ENCODE measurements at places on chromosomes 2 and 18.

- DNase-seq = no peak
Observed at GRCh38 chr18:58596265-58596681, 32.6 kb downstream of the ALPK2 start.

DNA sequence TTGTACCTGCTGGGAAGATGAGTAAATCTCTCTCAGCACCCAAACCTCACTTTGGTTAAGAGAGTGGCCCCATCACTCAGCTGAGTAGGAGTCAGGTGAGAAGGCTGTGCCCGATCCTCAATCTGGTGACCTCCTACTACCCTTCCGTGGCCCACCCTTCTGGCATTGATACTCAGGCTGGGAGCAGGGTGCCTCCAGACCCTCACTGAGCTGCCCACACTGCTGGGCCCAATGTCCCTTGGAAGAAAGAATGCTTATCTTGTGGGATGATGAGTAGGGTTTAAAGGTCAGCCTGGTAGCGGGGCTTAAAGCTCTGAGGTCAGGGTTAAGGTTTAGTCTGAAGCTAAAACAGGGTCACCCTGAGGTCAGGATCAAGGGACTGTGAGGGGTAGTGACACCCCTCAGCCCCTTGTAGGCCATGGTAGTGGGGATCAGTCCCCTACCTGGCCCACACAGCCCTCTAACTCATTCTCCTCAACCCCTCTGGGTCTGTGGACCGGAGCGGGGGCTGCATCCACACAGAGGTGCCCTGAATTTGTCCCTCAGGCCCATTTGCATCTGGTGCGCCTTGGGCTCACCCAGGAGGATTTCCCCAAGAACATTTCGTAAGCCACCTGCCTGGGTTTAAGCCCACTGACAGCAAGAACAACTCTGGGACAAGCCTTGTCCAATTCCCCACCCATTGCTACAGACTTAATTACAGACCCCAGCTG lies 123.8 kb downstream of the CYP26B1 start:
- no peak for DNase-seq

- DNase-seq = no peak
Observed at GRCh38 chr2:1681017-1681318, 63.3 kb downstream of the PXDN start.

DNA sequence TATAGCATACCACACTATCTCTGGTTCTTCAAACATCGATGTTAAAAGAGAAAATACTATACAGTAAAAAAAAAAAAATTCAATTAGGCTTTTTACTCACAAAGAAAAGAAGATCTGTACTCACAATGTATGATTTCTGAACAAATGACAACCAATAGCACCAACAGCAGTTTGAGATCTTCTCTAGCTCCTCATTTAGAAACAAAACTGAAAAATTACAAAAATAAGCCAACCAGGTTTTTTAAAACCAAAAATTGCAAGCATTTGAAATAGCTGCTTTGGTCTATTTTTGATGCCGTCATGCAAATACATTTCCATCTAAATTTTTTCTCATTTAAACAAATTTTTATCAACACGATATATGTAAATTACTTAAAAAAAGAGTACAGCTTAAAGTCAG lies 34.3 kb upstream of the RALBP1 start:
- DNase-seq = no peak

GRCh38 chr2:8693157-8693821 lies 11.4 kb downstream of the ID2 start:
- DNase-seq = no peak

- no peak for DNase-seq
Observed at GRCh38 chr2:142435847-142436246, 305.0 kb upstream of the LRP1B start.

- no peak for DNase-seq
Observed at GRCh38 chr2:43472527-43473194, 123.2 kb downstream of the THADA start.

DNA sequence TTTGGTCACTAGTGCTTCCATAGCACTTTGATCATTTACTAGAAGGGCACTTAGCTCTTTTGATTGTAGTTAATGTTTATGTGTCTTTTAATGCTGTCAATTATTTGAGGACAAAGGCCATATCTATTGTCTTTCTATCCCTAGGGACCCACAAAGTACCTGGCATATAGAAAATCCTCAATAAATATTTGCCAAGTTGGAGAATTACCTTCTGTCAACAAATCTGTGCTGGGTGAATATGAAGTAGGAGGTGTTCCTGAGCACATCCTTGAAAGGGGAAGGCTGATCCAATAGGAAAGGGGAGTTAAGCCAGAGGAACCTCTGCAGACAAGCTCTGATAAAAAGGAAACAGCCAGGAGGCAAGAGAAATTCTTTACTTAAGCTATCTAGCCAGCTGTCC lies 8.2 kb downstream of the DPP4 start:
- DNase-seq = no peak

GRCh38 chr2:183162362-183162761 lies 38.1 kb downstream of the NUP35 start:
- DNase-seq = peak; percentile 30

- DNase-seq = no peak
Observed at GRCh38 chr2:77808599-77808998, 286.4 kb upstream of the LRRTM4 start.

- no peak for DNase-seq
Observed at GRCh38 chr2:109676346-109676902, 62.3 kb downstream of the SOWAHC start.

- no peak for DNase-seq
Observed at GRCh38 chr2:229920011-229920641, 1.7 kb downstream of the TRIP12 start.

- no peak for DNase-seq
Observed at GRCh38 chr2:64112016-64112415, 32.2 kb downstream of the PELI1 start.

DNA sequence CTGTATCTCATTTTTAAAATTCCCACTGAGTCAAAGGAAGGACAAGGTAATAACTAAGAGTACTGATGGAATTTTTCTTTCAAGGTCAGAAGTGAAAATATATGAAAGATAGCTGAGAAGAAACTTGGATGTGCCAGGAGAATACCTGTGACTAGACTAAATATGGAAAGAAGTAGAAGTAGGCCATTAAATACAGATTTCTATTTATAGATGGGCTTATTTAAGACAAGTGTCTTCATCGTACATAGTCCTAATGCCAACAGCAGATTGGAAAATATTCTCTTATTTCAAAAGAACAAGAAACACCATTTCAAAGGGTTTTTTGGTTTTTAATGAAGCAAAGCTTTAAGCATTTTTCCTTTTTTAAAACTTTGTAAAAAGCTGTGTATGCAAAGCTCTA lies 22.0 kb downstream of the UGP2 start:
- no peak for DNase-seq

- DNase-seq = no peak
Observed at GRCh38 chr18:48693625-48694262, 154.9 kb downstream of the CTIF start.

DNA sequence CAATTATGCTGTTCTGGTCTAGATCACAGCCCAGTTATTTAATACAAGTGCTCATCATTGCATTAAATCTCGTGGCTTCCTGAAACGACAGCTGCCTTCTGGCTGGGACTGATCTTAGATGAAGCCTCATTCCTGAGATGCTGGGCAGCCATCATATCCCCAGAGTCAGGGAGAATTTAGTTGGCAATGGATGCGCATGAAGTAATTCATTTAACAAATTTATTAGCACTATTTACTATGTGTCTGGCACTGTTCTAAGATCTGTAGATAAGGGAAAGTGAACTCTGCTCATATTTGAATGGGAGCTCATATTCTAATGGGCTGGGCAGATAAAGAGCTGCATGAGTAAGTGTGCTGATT lies 244.7 kb downstream of the KCNS3 start:
- no peak for DNase-seq

GRCh38 chr2:139805441-139805840 lies 1025.3 kb upstream of the NXPH2 start:
- DNase-seq = no peak

DNA sequence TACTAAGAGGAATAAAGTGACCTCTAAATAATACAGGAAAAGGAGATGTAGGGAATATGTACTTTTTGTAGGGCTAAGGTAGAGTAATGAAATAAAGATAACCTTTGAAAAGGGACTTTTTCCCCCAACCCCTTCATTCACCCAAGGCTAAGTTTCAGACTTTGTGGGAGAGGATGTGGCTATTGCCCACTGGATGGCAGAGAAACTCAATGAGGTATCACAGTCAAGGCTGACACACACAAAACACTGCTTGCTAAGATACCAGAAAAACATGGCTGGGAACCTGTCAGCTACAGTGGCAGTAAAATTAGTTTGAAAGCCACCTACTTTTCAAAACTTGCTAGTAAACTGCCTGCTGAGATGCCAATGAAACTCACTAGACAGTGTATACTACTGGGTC lies 158.8 kb upstream of the WDSUB1 start:
- DNase-seq = no peak

DNA sequence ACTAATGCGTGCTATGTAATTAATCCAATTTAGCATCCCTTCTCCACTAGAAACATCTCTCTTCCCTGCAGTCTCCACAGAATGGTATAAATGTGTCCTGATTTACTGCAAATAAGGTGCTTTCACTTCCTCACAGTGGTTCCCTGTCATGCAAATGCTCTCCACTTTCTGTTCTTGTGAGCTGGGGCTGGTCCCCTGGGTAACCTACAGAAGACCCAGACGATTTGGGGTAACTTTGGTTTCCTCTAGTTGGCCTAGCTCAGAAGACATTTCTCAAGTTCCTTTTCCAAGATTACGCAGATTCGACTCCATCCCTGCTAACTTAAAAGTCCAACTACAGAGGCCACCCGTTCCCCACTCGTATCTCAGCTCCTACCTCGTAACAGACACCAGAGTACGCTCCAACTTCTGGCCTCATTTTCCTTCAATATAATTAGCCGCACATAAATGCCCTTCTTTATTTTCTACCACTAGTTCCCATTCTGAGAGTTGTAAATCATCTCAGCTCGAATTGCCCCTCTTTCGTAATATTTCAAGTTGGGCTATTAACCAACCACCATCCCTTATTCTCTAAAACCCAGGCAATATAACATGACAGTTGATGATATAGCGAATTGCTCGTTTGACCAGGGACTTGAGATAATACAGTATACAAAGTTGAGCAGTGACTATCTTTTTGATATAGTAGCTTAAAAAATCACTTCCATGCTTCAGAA lies 28.8 kb upstream of the NEDD4L start:
- no peak for DNase-seq

DNA sequence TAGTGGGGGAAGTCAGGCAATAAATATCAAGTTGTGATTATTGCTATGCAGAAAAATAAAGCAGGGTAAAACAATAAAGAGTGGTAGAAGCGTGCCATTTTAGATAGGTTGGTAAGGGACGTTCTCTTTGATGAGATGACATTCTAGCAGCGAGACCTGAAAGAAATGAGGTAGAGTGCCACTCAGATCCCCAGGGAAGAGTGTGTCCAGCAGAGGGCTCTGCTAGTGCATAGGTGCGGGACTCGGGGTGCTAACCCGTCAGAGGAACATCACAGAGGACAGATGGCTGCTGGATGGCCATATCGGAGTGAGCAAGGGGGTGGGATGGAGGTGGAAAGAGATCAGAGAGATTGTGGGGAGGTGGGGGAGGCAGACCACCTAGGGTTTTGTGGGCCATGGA lies 16.3 kb upstream of the GTF2A1L start:
- DNase-seq = no peak

- DNase-seq = no peak
Observed at GRCh38 chr18:13370995-13371625, 152.6 kb downstream of the LDLRAD4 start.

GRCh38 chr2:144201126-144201525 lies 318.8 kb downstream of the ZEB2 start:
- DNase-seq = no peak

GRCh38 chr2:239502430-239503186 lies 101.8 kb upstream of the HDAC4 start:
- no peak for DNase-seq

DNA sequence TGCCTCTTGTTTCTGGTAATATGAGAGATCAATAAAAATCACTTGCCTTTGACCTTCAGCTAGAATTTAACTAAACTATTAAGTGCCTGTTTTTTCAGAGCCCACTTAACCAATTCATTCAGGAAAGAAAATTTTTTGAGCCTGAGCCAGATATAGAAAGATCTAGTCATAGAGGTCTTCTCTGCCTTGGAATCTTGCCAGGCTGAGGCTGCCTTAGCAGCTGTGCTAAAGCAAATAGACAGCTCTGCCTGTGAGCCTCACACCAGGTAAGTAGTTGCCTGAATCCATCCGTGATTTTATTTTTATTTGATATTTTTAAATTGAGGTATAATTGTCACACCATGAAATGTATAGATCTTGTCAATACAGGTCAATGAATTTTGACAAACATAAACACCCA lies 27.4 kb downstream of the EVX2 start:
- DNase-seq = no peak

DNA sequence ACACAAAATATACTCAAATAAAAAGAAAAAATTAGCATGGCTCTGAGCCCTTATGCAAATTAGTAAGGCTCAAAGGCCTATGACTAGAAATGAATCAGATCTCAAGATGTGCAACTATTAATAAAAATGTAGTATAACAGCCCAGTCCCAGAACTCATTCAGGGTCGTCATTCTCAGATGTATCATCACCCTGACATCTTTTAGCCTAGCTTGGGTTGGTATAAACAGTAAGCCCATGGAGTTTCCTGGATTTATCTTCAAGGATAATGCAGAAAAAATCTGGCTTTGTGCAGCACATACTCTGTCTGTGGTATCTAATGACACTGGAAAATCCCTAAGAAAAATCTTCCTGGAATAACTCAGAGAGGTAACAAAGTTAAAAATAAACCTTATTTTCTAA lies 239.3 kb downstream of the ZNF385B start:
- no peak for DNase-seq

- DNase-seq = peak; percentile 49
Observed at GRCh38 chr18:45935591-45936335, 31.4 kb downstream of the EPG5 start.

DNA sequence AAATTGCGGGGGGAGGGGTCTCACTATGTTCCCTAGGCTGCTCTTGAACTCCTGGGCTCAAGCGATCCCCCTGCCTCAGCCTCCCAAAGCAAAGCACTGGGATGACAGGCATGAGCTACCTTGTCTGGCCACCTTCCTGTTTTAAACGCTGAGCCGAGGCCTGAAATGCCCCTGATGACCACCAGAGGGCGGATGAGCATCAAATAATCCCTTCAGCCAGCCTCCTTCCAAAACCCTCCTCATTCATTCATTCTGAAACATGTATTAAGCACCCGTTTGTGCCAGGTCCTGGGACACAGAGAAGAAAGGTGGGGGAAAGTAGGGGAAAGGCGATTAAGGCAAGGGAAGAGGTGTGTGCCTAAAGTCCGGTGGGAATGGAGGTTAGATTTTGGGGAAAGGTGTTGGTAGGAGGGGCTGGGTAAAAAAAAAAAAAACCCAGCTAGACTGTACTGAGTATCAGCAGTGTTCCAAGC lies 30.7 kb upstream of the PTMA start:
- no peak for DNase-seq

- DNase-seq = no peak
Observed at GRCh38 chr2:187617905-187618304, 63.7 kb upstream of the TFPI start.

GRCh38 chr2:66544258-66544657 lies 109.3 kb downstream of the MEIS1 start:
- DNase-seq = no peak

DNA sequence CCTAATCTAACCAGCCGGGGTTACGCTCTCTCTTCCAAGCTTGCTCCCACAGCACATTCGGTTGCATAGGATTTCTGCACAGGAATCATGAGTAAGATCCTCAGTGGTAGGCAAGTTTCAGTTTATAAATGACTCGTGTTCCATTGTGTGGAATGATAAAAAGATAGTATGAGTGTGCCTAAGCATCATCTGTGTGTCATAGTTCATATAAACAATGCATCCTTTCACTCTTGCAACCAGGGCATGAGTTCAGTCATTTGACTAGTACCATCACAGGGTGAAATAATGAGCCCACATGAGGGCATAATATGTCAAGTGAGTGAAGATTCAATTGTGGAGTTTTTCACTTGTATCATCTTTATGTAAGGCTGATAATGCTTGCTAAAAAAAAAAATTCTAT lies 417.1 kb upstream of the CDH2 start:
- DNase-seq = no peak
